ENCODE measurements at places on chromosomes 13 and 19.
A peak's percentile ranks its signal among the peaks of the same experiment; 100 is the strongest.

GRCh38 chr13:99829161-99829560, 142.4 kb downstream of the ZIC5 start:
- no peak for DNase-seq

DNA sequence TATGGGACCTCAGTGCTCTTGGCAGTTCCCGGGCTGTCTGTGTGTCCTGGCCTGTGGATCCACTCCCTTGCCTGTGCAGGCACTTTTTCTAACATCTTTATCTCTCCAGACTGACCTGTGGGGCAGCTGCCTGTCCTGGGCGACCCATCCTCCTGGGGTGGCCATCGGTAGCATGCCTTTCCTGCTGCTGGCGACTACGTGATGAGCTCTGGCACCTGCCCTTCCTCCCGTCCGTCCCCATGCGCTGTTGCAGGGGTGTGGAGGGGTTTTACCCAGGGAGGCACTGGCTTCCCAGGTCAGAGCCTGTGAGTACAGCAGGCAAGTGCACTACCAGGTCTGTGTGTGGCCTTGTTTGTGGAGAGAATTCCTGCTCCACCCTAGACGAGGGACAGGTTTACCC, 93.3 kb downstream of the KDM4B start:
- no peak for DNase-seq

- no peak for DNase-seq
These were observed 58.3 kb upstream of the MEDAG start for GRCh38 chr13:30847650-30848307.

GRCh38 chr13:94557684-94558235, 38.2 kb downstream of the TGDS start:
- DNase-seq: no peak

- no peak for DNase-seq
These were observed 161.5 kb downstream of the DLEU7 start for GRCh38 chr13:50682002-50682401.

DNA sequence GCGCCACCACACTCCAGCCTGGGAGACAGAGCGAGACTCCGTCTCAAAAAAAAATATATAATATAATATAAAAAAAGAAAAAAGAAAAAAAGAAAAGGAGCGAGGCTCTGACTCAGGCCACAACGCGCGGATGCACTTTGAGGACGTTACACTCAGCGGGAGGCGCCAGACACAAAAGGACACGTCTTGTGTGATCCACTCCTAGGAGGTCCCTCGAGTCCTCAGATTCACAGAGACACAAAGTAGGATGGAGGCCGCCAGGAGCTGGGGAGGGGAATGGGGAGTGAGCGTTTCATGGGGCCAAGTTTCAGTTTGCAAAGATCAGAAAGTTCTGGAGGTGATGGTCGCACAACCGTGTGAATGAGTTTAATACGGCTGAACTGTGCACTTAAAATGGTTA, 8.5 kb upstream of the ABHD17A start:
- DNase-seq: no peak

DNA sequence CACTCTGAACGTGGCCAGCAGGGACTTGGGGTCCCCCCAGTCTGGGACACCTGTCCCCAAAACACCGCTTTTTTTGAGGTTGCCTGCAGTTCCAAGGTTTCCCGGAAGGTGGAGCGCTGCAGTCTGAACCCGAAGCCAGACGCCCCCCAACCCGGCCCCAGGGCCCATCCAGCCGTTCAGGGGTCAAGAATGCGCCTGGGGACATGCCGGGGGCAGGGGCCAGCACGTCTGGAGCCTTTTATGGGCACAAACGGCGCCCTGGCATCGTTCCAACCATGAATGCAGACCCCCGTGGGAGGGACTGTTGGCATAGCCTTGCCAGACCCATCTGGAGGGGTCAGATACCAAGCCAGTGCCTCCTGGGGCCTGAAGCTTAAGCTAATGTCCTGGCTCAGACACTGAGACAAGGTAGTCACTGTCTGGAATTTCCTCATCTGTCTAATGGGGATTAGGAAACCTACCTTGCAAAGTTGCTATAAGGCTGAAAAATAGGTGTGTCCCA, 6.9 kb downstream of the S1PR5 start:
- DNase-seq: peak; percentile 55

DNA sequence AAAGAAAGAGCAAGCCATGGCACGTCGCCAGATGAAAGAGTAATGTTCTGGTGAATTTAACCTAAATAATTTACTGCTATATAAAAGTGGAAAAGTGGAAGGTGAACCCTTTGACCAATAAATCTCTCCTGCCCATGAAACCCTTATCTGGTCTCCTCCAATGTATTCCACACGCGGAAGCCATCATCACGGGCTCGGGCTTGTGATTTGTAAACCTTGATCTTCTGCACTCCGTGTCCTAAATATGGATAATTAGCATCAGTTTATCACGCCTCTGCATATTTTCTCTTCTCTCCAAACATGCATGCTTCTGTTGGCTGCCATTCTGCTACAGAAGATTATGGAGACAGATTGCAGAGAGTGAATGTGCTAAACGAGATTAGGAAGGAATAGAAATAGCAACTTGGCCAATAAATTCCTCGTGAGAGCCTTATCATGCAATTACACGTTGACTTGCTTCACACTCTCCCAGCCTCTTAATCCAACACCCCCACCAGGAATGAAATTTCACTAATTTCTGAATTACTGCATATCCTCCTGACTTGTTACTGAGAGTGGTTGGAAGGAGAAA, 34.5 kb downstream of the SOX1 start:
- DNase-seq: peak; percentile 6

DNA sequence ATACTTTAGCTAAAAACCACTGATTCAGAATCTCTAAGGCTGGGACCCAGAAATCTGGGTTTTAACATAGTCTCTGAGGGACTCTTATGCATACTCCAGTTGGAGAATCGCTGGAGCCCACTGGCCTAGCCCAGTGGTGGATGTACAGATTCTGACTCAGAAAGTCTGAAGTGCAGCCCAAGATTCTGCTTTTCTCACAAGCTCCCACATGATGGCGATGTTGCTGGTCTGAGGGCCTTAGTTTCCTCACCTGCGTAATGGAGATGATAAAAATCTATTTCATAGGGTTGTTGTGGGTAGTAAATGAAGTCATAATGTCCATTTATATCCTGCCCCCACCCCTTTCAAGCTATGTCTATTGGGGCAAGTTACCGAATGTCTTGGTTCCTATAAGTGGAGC, 7.7 kb upstream of the CDADC1 start:
- peak; percentile 64 for DNase-seq

GRCh38 chr13:112765731-112766130, 75.9 kb downstream of the ATP11A start:
- DNase-seq: no peak

- DNase-seq: peak; percentile 9
These were observed 523.7 kb upstream of the HTR2A start for GRCh38 chr13:47420568-47420967.

DNA sequence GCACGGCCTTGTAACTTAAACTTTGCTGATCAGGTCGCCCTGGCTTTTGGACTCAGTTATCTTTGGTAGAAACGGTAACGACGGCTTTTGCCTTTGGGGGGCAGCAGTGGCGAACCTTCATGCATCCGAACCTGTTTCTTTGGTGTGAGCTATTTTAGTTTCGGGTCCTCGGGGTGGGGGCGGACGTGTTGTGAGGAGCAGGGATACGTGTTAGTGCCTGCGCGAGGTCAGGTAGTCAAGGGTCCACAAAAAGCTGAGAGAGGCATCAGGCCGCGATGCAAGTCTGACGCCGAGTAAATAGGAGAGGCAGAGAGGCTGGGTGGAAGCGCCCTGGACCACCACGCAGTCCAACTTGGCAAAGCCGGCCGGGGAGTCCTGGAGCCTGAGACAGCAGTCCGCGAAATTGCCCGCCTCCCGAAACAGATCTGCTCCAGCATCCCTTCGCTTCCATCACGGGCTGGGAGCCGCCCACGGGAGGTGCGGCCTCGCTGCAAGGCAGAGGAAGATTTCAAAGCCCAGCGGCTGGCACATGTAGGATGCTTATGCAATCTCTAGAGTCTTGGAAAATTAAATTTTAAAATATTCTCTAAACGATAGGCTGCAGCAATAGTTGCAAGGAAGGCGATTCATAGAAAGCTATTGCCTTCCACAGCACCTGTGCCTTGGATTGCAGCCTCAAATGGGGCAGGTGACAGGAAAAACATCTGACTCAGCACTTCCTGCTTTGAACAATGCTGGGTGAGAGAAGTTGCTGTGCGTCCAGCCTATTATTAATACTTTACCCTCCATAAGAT, 4.6 kb upstream of the TPP2 start:
- DNase-seq: peak; percentile 67

DNA sequence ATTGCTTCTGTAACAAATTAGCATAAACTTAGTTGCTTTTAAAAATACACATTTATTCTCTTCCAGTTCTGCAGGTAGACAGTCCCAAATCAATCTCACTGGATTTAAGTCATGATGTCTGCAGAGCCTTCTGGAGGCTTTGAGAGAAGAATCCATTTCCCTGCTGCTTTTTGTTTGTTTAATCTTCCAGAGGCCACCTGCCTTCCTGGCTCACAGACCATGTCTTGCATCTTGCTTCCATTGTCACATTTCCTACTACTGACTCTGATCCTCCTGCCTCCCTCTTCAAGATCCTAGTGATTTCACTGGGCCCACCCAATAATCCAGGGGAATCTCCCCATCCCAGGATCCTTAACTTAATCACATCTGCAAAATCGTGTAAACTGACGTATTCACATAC, 473.3 kb downstream of the ITGBL1 start:
- DNase-seq: no peak

- DNase-seq: peak; percentile 22
These were observed 9.8 kb upstream of the USPL1 start for GRCh38 chr13:30607908-30608307.

DNA sequence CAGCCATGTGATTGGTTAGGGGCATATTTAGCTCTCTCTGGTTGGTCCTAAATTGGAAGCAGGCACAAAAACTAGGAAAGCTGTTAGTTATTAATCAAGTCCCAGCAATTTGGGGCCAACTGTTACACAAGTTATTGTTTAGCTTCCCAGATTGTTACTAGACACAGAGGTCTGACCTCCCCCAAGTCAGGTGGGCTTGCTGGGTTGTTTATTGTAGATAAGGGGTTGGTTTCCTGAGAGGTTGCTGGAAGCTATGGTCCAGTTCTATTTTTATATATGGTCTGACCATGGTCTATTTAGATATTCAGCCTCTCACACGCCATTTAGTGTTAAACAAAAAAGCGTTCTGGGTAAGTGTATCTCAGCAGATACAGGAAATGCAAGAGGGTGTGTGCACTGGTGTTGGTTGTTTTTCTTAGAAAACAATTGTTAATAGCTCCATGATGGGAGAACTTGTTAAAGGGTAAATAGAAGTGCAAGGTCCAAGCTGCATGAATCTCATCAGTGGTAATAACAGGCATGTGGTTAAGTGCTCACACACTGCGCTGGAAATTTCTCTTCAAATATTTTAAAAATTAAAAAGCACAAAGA, 150.0 kb downstream of the RAP2A start:
- no peak for DNase-seq

DNA sequence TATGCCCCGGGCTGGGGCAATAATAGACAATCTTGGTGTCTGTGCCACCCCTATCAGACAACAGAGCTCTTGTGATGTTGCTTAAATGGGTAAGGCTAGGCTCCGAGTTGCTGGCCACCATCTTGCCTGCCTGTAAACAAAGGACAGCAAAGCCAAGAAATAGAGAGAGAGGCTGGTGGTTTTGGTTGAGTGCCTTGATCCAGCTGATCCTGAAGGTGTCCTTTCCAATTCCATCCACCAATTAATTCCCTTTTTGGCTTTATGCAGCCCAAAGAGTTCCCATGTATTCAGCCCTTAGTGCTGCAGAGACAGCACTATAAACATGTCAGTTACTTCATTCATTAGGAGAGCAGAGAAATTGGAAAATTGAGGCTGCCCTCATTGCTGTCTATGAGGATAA, 41.7 kb upstream of the HOMER3 start:
- DNase-seq: no peak

DNA sequence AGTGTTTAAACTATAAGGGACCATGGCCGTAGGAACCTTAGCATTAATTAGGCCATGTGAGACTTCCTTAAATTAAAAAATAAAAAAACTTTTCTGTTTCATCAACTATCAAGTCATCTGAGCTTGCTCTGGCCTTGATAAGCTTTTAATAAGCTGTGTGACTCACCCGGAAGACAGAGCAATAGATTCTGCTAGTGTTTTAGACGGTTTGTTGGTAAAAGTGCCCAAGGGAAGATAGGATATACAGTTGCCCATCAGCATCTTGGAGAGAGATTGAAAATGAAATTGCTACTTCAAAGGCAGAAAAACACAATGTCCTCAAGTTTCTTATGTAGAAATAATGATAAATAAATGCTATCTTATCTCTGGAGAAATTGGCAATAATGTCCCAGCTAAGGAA, 31.2 kb upstream of the RCBTB2 start:
- DNase-seq: peak; percentile 67

- DNase-seq: no peak
These were observed 67.0 kb downstream of the RYR1 start for GRCh38 chr19:38500450-38500849.

- DNase-seq: peak; percentile 89
These were observed 100.4 kb downstream of the STK24 start for GRCh38 chr13:98476538-98476966.

GRCh38 chr19:12092956-12093355, 28.4 kb downstream of the ZNF844 start:
- DNase-seq: peak; percentile 73

- peak; percentile 83 for DNase-seq
These were observed 5.7 kb downstream of the REX1BD start for GRCh38 chr19:18594096-18594823.

GRCh38 chr13:93264876-93265275, 38.3 kb downstream of the GPC6 start:
- DNase-seq: no peak

GRCh38 chr13:49366841-49367240, 77.0 kb downstream of the CAB39L start:
- no peak for DNase-seq

GRCh38 chr13:44591316-44591715, 15.2 kb upstream of the TSC22D1 start:
- no peak for DNase-seq

DNA sequence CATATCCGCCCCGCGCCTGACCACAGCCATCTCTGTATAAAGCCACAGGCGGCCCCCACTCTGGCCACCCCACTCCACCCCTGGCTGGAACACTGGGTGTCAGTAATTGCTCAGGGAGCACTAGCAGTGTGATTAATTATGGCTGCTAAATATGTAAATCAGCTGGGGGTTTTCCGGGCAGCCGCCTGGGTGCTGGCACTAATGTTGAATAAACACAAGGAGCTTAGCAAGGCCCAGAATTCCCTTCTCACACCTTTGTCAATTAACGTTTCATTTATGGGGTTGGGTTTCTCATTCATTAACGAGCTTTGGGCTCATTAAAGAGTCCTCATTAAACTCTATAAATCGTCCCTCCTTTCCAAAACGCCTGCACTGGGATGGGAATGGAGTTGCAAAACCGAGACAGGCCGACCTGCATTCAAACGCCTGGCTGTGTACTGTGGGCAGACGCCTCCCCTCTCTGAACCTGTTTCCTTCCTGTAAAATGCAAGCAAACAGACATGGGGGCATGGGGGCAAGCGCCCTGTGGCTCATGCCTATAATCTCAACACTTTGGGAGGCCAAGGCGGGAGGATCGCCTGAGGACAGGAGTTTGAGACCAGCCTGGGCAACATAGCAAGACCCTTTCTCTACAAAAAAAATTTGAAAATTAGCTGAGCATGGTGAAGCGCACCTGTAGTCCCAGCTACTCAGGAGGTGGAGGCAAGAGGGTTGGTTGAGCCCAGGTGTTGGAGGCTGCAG, 17.7 kb upstream of the OLFM2 start:
- no peak for DNase-seq

GRCh38 chr19:42554046-42554575, 25.8 kb upstream of the CEACAM1 start:
- no peak for DNase-seq

- peak; percentile 66 for DNase-seq
These were observed 783.3 kb upstream of the ATXN8OS start for GRCh38 chr13:69324090-69324886.

Measured in common myeloid progenitor, CD34-positive (primary cell).